ENCODE measurements at places on chromosomes 5 and 9.

- no peak for DNase-seq
Measured at GRCh38 chr5:112467485-112467884, 48.4 kb upstream of the EPB41L4A start.

DNA sequence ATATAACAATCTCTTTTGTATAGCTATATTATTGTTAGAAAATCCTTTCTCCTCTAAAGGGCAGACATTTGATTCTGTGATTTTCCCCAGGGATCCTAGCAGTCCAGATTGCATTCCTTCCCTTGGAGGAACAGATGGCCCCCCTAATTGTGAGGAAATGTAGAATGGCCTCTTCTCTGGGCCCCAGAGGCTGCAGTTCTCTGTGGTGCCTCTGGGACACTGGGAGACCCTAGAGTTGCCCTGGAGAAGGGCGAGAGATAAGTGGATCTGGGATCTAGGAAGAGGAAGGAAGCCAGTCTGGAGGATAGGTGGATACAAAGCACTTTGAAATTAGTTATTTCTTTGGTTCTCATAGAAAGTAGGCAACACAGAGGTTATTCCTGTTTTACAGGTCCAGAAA is 1.9 kb upstream of the HINT2 start:
- DNase-seq, result no peak

GRCh38 chr9:132754236-132754635 is 84.0 kb downstream of the GTF3C4 start:
- no peak for DNase-seq

GRCh38 chr5:138936968-138937345 is 61.8 kb upstream of the LRRTM2 start:
- DNase-seq, result no peak
